Pancreas (tissue), 10 donors: ENCODE measurements at places on chromosomes 4 and X.

GRCh38 chr4:181181331-181181730, 1061.9 kb upstream of the TENM3 start:
- DNase-seq, result no peak

DNA sequence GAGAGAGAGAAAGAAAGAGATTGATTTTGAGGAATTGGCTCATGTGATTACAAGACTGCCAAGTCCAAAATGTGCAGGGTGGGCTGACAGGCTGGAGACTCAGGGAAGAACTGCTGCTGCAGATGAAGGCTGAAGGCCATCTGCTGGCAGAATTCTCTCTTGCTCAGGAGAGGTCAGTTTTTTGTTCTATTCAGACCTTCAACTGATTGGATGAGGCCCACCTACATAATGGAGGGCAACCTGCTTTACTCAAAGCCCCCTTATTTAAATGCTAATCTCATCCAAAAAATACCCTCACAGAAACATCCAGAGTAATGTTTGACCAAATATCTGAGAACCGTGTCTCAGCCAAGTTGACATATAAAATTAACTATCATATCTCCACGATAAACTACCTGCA, 38.2 kb upstream of the MAMLD1 start:
- no peak for DNase-seq

GRCh38 chr4:24422644-24423043, 161.7 kb downstream of the DHX15 start:
- DNase-seq, result no peak

GRCh38 chr4:163256680-163257343, 75.6 kb downstream of the NPY1R start:
- DNase-seq, result no peak

- no peak for DNase-seq
Observed at GRCh38 chrX:45513042-45513441, 312.4 kb upstream of the DIPK2B start.

DNA sequence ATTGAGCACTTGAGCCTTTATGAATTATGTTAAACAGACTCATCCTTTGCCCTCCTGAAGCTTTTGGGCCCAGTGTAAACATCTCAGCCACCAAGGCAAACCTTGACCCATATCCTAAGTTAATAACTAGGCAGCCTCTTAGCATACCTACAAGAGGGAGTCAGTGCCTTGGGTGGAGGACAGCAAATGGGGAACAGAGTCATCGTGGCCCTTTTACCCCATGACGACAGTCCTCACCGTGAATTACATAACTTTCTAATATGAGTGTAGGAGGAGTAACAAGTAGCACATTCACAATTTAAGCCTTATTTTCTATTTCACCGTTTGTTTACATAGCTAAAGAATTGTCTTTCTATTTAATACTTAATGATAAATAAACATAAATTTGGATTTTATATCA, 16.8 kb downstream of the CLDN22 start:
- no peak for DNase-seq

DNA sequence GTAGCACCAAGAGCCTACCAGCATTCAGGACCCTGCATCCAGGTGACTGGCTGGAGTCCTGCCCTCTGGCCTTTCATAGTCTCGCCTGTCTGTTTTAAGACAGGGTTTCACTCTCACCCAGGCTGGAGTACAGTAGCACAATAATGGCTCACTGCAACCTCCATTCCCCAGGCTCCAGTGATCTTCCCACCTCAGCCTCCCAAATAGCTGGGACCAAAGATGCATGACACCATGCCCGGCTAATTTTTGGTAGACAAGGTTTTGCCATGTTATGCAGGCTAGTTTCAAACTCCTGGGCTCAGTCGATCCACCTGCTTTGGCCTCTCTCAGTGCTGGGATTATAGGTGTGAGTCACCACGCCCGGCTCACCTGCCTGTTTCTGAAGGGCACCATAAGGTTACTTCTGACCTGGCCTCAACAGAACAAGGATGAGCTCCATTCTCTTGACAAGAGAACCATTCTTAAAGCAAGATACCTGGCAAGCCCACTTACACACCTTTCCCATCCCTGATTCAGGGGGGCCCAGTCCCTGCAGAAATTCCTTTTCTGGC, 6.7 kb downstream of the RPS4X start:
- no peak for DNase-seq

GRCh38 chr4:147830987-147831386, 99.1 kb downstream of the ARHGAP10 start:
- DNase-seq, result no peak

GRCh38 chrX:15816886-15817285, 26.6 kb downstream of the ZRSR2 start:
- no peak for DNase-seq

- DNase-seq, result no peak
Observed at GRCh38 chrX:24292353-24292752, 21.5 kb downstream of the SUPT20HL2 start.

DNA sequence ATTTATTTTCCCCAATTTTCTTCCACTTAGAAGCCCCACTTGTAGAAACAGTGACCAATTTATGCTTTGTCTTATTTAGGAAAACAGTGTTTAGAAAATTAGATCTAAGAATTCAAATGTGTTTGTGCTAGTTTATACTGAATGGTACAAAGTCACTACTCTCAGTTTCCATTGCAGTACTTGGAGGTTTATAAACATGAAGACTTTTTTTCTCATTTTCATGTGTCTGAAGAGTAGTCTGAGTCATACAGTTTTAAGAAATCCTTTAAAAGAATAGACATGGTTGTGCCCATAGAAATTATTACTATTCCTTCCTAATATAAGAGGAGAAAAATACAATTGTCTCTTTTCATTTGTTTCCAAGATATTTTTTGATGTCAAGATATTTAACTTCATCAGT, 458.7 kb downstream of the NAF1 start:
- DNase-seq, result no peak

DNA sequence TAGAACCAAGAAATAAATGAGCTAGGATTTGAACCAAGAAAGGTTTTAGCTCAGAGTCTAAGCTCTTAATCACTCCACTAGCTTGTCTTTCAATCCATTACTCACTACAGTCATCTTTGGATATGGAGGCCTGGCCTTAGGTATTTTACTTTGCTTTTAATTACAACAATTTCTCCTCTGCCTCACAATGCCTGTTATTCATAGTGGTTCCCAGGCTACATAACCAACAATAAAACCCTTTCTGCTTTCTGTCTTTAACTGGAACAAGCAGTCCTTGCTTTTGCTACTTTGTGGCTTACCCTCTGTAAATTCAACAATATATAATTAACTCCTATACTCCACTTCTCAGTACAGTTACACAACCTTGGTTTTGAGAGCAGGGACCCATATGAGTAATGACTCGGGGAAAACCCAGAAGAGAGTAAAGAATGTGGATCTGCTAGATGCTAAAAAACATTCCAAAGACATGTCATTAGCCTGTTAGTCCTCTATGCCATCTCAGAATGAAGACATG, 94.7 kb upstream of the NAP1L5 start:
- DNase-seq, result no peak

GRCh38 chrX:114071412-114071811, 512.5 kb upstream of the HTR2C start:
- DNase-seq, result no peak

- no peak for DNase-seq
Observed at GRCh38 chr4:128068918-128069317, 7.8 kb downstream of the LARP1B start.

DNA sequence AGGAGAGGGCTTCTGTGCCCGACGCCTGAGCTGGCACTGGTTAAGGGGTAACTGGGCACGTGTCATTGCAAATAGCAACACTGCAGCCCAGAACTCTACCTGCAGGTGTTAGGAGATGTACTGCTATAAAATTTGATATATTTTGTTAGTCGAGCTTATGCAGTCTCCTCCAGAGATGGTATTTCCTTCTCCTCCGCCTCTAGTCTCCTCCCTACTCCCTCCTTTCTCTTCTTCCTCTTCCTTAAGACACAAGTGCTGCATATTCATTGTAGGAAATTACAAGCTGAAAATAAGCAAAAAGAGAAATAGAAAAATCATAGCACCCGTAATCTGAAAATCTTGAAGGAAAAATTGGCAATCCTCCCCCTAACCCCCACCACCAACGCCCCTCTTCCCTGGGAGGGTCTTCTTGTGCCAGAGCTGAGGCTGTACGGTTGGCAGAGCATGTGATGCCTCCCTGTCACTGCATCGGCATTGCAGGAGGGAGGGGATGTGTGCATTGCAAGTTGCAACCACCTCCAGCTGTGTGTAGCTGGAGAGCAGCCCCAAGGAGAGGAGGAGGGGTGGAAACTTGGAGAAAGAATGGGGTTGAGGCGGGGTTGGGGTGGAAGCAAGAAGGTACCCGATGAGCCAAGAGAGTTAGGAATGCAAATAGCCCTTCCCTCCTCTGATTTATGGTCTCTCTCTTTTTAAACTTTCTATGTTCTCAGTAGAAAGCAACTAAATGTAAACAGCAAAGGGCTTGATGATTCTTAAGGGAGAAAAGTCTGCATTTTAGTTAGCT, 48.3 kb upstream of the MND1 start:
- no peak for DNase-seq

- DNase-seq, result no peak
Observed at GRCh38 chr4:30116401-30116800, 603.8 kb upstream of the PCDH7 start.

DNA sequence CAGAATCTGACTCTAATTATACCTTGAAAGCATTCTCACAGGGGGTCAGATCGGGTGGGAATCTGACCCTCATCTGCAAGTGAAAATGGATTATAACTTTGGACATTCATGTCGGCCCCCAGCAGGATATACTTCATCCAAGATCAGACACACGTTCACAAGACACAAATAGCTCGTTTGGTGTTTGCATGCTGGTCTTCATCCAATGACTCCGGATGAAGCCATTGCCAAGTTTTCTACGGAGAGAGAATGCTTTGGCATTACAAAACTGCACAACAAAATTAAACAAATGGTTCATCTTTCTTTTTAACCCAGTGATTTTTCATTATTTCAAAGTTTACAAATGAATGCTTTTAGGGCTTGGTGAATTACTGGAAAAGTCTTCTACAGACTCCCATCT, 105.5 kb downstream of the MID1 start:
- DNase-seq, result no peak

- no peak for DNase-seq
Observed at GRCh38 chrX:40188573-40189417, 91.0 kb upstream of the BCOR start.

GRCh38 chrX:70096052-70096451, 33.8 kb downstream of the OTUD6A start:
- DNase-seq, result no peak

GRCh38 chrX:132463411-132463810, 25.4 kb downstream of the MBNL3 start:
- DNase-seq, result no peak

GRCh38 chrX:68922013-68922412, 93.2 kb downstream of the EFNB1 start:
- DNase-seq, result no peak

- DNase-seq, result no peak
Observed at GRCh38 chr4:109699553-109700225, 3.6 kb downstream of the CASP6 start.

GRCh38 chr4:70945452-70946055, 43.4 kb downstream of the MOB1B start:
- no peak for DNase-seq

DNA sequence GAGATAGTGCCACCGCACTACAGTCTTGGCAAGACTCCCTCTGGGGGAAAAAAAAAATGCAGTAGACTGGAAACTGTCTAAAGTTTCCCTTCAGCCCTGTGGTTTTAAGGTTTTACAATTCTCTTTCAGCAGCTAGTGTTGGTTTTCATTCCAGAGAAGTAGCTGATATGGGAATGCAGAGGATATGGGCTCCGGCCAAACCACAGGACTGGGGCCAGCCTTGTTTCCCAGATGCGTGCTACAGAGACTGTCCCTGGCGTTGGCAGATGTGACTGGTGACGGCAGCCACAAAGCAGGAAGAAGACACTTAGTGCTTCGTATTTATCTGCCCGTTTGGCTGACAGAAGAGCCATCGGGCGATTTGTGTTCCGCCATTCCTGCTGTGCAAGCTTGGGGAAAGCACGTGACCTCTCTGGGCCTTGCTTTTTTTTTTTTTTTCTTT, 43.2 kb downstream of the ZBTB49 start:
- DNase-seq, result no peak

GRCh38 chrX:107684956-107685385, 56.7 kb downstream of the PRPS1 start:
- DNase-seq, result peak; percentile 82

- no peak for DNase-seq
Observed at GRCh38 chr4:189547559-189547958, 393.1 kb upstream of the FRG1 start.
